ENCODE measurements at places on chromosomes 7 and 10.

GRCh38 chr10:119233123-119233820 is 25.9 kb downstream of the GRK5 start:
- DNase-seq, result no peak

DNA sequence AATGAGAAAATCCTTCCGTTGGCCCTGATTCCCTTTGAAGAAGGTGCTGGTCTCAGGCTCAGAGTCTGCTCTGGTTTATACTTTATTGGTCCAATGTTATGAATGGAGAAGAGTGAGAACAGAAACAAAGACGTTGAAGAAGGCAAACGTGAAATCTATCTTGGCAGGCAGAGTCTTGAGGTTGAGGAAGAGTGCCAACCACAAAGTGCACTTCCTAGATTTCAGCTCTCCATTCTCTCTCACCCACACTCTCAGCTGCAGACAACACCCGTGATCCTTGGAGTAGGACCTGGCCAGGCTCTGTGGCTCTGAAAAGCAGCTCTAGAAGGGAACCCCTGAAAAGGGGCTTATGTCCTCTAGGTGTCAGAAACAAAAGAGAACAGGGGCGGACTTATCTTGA is 128.9 kb upstream of the PLXNA4 start:
- no peak for DNase-seq

GRCh38 chr7:148026713-148027112 is 563.9 kb upstream of the C7orf33 start:
- DNase-seq, result no peak

- DNase-seq, result no peak
Observed at GRCh38 chr7:46933596-46933995, 648.3 kb downstream of the TNS3 start.

- no peak for DNase-seq
Observed at GRCh38 chr7:70630818-70631457, 501.0 kb upstream of the GALNT17 start.

- no peak for DNase-seq
Observed at GRCh38 chr10:7886056-7886455, 67.8 kb downstream of the TAF3 start.

- peak; percentile 10 for DNase-seq
Observed at GRCh38 chr7:39073432-39073831, 95.7 kb downstream of the POU6F2 start.

GRCh38 chr10:4649886-4650508 is 176.0 kb upstream of the AKR1E2 start:
- no peak for DNase-seq

DNA sequence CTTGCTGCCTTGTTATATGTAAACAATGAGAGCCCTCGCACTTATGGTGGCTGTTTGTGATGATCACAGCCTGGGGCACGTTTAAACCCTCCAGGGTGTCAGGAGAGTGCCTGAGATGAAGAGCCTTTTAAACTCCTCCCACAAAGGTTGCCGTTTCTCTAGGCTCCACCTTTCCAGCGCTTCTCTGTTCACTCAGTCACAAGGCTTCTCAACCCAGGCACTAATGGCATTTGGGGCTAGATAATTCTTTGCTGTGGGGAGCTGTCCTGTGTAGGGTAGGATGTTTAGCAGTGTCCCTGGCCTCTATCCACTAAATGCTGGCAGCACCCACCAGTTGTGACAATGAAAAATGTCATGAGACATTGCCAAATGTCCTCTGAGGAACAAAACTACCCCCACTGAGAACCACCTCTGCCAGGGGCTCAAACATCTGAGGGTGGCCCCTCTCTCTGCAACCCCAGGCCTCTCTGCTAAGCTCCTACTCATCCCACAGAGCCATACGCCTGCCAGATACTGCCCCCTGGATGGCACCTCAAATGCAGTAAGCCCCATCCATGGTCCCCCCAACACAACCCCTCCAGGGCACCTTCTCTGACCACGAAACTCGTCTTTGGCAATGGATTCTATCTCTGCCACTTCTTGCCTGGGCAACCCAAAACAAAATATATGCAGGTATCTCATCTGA is 144.3 kb upstream of the ZMIZ1 start:
- DNase-seq, result no peak

DNA sequence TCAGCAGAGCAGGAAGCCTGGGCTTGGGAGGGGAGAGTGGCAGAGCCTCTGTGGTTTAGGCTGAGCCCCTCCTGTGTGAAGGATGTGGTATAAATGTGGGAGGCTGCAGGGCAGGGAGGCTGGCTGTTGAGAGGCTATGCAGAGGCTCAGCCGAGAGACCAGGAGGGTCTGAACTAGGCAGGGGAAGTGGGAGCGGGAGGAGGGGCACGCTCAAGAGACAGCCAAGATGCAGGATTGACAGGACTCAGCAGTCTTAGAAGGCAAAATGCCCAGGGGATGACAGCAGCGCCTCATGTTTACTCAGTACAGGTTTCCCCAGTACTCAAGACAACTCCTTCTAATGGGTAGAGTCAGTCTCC is 24.3 kb downstream of the BTBD16 start:
- DNase-seq, result no peak

- no peak for DNase-seq
Observed at GRCh38 chr10:22611425-22612115, 102.8 kb downstream of the PIP4K2A start.

DNA sequence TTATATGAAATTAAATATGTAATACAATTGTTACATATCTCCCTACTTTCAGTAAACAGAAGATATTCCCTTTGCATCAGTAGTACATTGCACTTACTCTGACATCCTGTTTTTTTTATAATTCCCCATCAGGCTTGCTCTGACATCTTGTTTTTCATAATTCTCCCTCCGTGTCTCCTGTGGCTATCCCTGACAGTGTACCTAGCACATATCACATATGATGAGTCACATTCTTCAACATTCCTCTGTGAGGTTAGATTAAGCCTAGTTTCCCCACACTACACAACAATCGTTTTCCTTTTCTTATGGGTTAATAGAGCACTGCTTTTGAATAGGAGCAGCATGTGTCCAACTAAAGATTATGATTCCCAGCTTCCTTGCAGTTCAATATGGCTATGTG is 250.6 kb upstream of the NPVF start:
- DNase-seq, result no peak

DNA sequence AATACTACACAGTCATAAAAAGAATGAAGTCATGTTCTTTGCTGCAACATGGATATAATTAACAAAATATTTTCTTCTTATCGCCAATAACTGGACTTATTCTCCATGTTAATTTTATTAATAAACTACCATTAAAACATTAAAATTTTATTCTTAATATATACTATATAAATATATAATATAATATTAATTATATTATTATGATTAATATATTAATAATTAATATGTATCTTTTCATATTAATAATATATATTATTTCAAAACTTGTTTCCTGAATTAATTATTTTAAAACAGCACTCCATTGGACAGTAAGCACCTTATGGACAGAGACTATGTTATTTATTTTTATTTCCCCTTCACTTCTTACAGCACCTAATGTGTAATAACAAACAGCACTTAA is 182.8 kb downstream of the ARL4A start:
- DNase-seq, result no peak

GRCh38 chr7:34155220-34155908 is 250.0 kb downstream of the BMPER start:
- DNase-seq, result no peak

GRCh38 chr10:36393801-36394200 is 731.6 kb upstream of the ANKRD30A start:
- DNase-seq, result no peak

GRCh38 chr10:25701652-25702051 is 232.4 kb upstream of the MYO3A start:
- no peak for DNase-seq

DNA sequence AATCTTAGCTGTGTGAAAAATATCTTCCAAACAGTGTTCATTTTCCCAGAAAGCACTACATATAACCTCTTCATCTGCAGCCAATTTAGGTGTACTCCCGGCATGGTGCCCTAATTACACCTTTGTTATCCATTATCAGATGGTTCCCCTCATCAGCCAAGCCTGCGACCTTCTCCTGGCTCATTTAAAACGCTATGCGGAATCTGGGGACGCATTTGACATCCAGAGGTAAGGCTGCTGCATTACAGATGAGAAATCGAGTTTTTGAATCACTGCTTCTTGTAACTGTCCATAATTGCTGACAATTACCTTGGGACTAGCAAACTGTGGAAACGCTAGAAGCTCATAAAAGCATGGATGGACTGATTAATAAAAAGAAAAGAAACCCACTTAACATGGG is 109.5 kb downstream of the PARP12 start:
- DNase-seq, result no peak

GRCh38 chr10:114471906-114472876 is 67.9 kb upstream of the AFAP1L2 start:
- peak; percentile 66 for DNase-seq

DNA sequence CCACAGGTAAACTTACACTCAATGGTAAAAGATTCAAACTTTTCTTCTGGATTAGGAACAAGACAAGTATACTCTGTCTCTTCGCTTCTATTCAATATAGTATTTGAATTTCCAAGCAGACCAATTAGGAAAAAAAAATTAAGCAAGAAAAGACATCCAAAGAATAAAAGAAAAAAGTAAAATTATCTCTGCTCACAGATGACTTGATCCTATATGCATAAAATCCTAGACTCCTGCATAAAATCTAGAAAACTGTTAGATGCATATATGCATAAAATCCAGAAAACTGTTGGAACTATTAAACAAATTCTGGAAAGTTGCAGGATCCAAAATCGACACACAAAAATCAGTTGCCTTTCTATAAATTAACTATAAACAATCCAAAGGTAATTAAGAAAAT is at the start of gene OR13A1:
Gene OR13A1 (minus strand): TSS at position 101 of the 400 bp plus-strand sequence. CDS start 11,186 bp downstream, outside the sequence.
- DNase-seq, result no peak

- no peak for DNase-seq
Observed at GRCh38 chr10:110774069-110775019, 97.4 kb upstream of the PDCD4 start.

- no peak for DNase-seq
Observed at GRCh38 chr10:102919992-102920739, 2.1 kb downstream of the CNNM2 start.

- DNase-seq, result no peak
Observed at GRCh38 chr10:130807096-130807495, 504.4 kb downstream of the TCERG1L start.

GRCh38 chr10:43667317-43667731 is 18.6 kb upstream of the ZNF32 start:
- DNase-seq, result no peak

DNA sequence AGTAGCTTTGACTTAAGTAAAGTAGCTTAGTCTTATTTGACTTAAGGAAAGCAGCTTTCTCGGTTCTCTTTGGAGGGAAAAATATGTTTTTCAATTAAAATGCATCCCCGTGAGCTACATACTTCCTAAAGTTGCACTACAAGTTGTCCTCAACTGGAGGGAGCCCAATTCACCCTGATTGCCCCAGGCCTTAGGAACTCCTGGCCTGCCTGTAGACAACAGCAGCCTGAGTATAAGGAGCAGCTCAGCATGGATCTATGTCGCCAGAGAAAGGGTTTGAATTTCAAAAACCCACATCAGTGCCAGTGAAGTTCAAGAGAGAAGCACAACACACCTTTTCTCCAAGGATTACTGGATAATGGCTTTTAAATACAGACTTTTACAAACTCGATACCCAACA is 772.0 kb downstream of the TNS3 start:
- no peak for DNase-seq

DNA sequence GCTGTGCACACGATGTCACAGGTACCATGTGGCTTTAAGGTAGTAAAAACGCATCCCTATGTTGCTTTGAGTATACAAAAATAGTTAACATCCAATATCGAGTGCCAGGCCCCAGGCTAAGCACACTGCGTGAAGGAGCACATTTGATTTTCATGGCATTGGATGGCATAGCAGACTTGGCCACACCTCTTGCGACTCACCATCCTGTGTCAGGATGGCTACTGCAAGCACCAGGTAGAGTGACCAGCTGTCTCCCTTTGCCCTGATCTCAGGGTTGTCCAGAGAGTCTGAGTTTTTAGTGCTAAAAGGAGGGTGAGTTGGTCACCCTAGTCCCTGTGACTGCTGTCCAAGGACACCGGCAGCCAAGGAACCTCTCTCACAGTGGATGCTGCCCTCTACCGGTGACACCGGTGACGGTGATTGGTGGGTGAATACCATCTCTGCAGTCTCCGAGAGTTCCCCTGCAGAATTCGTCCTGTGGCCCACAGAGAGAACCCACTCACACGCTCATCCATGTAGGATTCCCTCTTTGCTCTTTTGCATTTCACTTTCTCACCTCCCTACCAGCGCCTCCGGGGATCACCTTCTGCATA is 76.1 kb downstream of the BICC1 start:
- no peak for DNase-seq

DNA sequence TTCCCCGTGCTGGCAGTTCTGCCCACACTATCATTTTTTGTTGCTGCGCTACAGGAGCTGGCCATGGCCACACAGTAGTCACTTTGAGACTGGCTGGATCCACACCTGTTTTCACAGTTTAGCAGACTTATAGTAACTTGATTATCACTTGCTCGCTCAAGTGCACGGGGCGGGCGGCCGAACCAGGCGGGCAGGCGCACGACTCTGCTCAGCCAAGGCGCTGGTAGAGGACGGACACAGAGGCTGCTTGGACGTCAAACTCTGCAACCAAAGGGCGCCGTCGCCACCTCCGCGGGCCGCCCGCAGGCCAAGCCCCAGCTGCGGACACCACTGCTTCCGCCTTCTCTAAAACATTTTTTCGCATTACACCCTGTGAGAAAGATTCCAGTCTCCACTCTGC is 38.4 kb upstream of the PHYHIPL start:
- no peak for DNase-seq

- DNase-seq, result no peak
Observed at GRCh38 chr10:113965077-113965476, 78.6 kb upstream of the ADRB1 start.

GRCh38 chr10:103044942-103045489 is 126.9 kb downstream of the CNNM2 start:
- DNase-seq, result no peak

DNA sequence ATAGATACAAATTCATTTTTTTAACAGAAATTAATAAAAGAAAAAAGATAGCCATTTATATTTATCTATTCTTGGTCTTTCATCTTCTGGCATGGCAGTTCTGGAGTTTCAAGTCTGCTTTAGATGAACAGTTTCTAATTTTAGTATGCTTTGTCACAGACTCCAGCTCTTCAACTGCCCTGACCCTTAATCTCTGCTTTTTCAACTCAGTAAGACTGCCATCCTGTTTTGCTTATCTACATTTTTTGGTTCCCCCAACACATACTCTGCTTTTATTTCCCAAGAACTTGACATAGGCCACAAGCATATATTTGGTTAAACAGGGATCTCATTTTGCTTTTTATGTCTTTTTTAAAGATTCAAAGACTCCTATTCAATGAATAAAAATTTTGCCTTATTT is 309.3 kb upstream of the KCND2 start:
- DNase-seq, result no peak

GRCh38 chr7:15947754-15948153 is 261.3 kb upstream of the MEOX2 start:
- DNase-seq, result no peak

- DNase-seq, result no peak
Observed at GRCh38 chr10:21296575-21297355, 228.7 kb downstream of the SKIDA1 start.

GRCh38 chr7:122802301-122802751 is 83.9 kb downstream of the CADPS2 start:
- DNase-seq, result peak; percentile 11

Measured in prostate gland (tissue), 2 donors.